ENCODE measurements at places on chromosomes 13 and 19.
A peak's percentile ranks its signal among the peaks of the same experiment; 100 is the strongest.

DNA sequence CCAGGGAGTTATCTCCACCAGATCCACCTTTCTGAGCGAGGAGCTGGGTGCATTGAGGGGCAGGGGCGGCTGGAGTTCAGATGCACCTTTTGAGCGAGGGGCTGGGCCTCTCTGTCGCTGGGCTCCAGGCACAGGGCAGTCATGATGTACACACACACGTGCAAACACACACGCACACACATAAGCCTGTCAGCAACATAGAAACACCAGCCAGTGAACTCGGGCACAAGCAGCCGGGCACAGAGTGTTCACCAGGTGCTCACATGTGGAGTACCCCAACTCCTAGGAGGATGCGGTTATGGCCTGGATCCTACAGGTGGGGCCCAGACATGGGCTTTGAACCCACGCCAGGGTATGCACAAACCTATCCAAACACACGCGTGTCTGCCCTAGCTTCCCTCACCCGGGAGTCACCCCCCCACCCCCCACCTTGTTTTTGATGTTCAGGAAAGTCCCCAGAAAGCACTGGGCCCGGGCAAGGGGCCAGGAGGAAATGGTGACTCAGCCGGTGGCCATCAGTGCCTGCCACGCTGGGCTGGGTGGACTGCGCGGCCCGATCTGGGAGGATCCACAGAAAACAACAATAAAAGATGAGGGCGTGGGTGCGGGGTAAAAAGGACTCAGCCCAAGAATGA is 13.3 kb downstream of the ARRDC2 start:
- no peak for DNase-seq

DNA sequence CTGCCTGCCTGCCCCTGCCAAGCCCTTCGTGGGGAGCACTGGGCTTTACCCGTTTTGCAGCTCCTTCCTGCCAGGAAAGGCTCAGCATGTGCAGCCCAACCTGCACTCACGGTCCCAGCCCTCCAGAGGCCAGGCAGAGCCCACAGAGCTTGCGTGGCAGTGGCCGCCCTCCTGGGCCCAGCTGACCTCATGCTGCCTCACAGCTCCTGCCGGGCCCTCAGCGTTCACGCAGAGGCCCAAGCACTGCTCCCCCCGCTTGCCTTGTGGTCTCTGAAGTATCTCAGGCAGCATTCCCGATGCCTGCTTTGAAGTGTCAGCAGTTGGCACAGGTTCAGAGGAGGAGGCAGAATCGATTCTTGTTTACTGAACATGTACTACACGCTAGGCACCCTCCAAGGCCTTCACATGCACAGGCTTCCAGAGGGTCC is 32.5 kb downstream of the CAPN12 start:
- no peak for DNase-seq

DNA sequence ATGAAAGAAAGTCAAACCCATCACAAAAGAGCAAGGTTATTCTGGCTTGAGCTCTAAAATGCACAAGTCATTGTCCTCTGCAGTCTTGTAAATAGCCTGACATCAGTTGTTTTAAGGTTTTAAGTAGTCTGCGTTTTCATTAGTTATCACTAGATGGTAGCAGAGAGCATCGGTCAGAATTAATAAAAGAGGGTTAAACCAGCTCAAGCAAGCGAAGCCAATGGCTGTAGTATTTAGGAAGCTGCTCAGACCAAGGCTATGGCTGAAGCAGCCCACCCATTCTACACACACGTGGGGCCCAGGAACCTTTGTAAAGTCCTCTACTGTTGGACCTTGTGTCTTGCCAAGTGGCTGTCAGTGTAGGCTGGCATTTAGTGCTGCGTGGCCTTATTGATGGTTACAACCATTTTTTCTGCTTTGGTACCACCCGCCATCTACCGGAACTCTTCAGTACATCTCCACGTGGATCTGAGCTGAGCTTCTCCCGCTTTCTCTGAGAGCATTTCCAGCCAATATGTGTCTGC is 13.3 kb upstream of the ZNF57 start:
- peak; percentile 45 for DNase-seq

GRCh38 chr19:11323601-11324078 is 15.8 kb downstream of the RAB3D start:
- DNase-seq = no peak

DNA sequence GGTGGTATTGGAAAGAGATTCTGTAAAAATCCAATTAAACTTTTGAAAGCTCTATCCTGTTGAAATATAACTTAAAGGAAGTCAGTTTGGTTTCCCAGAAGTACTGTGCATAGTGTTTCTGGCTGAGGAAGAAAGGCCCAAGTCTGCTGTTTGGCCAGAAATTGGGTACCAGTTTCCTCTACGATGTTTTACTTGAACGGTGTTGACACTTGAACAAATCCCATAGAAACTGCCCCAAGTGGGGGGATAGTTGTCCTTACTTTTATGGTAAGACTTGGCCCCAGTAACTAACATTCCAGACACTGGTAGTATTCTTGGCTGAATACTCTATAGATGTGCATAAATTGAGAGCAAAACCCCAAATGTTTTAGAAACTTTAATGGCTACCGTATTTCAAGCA is 14.2 kb downstream of the KLF5 start:
- DNase-seq = no peak

DNA sequence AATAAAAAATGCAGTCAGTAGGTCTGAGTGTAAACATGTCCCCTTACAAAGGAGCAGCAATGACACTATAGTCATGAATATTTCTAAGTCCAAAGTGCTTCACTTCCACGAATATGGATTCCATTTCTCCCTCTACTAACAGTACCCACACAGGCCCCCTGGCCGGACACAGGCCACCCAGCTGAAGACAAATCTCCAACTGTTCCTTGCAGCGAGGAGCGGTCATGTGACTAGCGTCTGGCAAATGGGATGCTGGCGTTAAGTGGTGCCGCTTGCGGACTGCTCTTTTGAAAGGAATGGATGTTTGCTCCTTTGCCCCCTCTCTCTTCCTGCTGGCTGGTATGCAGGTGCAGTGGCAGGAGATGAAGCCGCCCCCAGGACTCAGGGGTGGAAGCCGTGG is 16.2 kb downstream of the PPP1R12C start:
- no peak for DNase-seq

DNA sequence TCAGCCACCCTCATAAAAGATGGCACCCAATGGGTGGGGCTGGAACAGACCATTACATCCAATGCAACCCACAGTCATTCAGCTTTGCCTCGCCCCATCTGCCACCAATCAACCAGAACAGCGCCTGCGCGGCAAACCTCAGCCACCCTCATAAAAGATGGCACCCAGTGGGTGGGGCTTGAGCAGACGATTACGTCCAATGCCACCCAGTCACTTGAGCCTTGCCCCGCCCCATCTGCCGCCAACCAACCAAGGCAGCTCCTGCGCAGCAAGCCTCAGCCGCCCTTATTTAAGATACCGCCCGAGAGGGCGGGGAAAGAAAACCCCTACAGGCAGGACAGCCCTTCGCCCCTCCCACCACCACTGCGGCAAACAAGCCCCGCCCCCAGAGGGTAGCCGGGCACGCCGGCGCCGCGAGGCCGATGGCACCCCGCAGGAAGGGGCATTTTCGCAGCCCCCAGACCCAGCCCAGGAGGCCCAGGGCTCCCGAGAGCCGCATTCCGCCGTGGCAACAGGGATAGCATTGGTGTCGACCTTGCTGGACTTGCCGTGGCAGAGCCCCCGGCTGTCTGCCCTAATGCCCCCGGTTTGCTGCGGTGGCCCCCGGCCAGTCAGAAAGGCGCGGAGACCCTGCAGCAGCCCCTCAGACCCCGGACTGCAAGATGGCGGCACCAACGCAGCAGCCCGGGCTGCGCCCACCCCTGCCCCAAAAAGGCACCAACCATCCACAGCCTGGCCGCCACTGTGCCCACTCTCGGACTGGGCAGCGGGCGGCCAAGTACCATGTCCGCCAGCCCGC is 675 bp downstream of the PEG3 start:
- no peak for DNase-seq

DNA sequence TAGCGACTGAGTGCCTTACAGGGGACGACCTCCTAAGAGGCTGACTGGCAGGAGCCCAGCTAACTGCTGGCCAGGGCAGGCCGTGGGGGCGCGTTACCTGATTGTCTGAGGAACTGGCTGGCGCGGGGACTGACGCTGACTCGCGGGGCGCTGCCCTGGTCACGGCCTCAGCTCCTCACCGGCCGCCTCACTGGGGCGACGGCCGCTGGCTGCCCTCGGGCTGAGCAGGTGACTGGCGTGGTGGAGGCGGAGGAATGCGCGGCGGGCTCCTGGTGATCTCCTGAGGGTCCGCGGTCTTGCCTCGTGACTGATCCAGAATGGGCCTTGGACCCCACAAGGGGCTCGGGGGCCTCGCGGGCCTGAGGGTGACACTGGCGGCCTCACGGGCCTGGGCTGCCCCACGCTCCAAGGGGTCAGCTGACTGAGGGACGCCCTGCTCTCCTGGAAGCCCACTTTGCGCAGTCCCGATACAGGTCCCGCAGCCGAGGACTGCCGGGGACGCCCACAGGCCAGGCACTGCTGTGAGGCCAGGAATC is 39.3 kb downstream of the SIGLEC7 start:
- DNase-seq = no peak

- no peak for DNase-seq
Measured at GRCh38 chr13:78562237-78562889, 41.0 kb downstream of the POU4F1 start.

GRCh38 chr19:53977991-53978731 is 13.3 kb upstream of the CACNG6 start:
- peak; percentile 87 for DNase-seq

GRCh38 chr13:55893540-55893939 is 1247.2 kb upstream of the PRR20A start:
- DNase-seq = no peak

DNA sequence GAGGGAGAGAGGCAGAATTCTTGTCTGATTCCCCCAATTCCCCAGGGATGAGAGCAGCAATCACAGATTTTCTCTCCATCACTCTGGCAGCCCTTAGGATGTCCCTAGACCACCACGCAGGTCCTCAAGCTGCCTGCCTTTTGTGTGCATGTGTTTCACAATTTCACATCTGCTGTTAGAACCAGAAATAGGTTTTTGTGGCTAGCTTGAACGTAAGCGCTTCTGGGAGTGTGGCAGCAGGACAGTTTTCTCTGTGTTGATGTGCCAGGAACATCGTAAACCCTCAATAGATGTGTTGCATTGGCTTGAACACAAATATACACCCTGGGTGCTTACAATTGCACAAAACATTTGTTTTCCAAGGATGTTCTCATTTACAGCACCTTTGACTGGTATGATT is 78.8 kb upstream of the TMTC4 start:
- DNase-seq = no peak

- no peak for DNase-seq
Measured at GRCh38 chr19:42226886-42227285, 6.8 kb downstream of the ZNF526 start.

DNA sequence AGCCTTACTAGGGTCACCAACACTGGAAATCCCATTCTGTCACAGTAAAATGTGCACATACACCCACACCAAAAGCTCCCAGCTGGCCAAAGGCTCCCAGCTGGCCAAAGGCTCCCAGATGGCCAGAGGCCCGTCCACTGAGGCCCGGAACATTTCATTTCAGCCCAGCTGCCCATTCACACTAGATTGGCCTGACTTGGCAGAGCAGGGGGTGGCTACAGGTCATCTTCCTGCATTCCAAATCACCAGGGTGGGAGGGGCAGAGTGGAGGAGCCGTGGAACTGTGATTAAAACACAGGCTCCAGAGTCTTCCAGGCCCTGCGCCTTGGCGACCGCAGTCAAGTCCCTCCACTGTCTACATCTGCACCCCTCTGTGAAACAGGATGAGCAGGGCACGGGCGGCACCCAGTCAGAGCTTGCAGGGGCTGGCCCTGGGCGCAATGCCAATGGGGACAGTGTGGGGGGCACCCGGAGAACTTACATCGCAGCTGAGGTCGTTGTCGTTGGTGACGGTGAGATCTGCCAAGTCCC is 10.1 kb upstream of the PRKD2 start:
- no peak for DNase-seq

GRCh38 chr19:31545777-31546176 is 196.5 kb upstream of the TSHZ3 start:
- no peak for DNase-seq

DNA sequence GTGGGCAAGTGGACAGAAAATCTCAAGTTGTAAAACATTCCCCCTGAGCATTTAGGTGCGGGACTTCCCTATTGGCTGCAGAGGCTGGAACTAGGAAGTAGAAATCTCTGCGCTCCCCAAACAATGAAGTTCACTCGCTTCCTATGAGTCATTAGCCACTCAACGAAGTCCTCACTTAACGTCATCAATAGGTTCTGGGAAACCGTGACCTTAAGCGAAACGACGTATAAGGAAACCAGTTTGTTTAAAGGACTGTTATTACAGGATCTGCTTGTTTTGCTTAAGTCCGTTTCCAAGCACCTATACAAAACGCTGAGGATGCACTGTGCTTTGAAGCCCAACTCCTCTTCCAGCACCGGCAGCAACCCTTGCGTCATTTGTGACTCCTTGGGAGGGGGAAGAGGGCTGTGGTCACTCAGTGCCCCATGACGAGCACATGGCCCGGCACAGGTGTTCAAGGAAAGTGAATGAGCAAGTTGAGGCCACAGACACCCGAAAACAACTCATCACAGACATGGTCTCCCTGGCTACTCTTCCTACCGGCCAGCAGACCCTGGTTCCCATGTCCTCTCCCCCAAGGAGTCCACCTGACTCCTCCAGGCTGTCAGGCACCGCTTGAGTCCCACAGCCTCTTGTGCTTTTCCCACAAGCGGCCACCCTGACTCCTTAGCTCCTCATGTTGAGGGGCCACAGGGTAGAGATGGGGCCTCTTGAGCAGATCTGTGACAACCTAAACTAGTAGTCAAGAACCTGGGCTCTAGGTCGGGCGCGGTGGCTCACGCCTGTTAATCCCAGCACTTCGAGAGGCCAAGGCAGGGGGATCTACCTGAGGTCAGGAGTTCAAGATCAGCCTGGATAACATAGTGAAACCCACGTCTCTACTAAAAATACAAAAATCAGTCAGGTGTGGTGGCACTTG is 4.8 kb downstream of the RPS16 start:
- no peak for DNase-seq

GRCh38 chr19:42657556-42657955 is 62.8 kb upstream of the CEACAM8 start:
- no peak for DNase-seq

GRCh38 chr13:111326621-111326965 is 6.2 kb downstream of the TEX29 start:
- no peak for DNase-seq

- no peak for DNase-seq
Measured at GRCh38 chr13:41546372-41547190, 89.2 kb downstream of the RGCC start.

DNA sequence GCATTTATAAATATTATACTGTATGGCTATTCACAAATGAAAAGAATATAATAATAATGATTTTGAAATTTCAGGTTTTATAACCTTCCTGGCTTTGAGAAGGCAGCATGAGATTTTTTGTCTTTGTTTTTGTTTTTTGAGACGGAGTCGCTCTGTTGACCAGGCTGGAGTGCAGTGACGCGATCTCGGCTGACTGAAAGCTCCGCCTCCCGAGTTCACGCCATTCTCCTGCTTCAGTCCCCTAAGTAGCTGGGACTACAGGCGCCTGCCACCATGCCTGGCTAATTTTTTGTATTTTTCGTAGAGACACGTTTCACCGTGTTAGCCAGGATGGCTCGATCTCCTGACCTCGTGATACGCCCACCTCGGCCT is 64.1 kb downstream of the ZNF429 start:
- DNase-seq = no peak

- DNase-seq = peak; percentile 82
Measured at GRCh38 chr19:53333463-53334449, at the start of gene ZNF845. TSS of gene ZNF845 (plus strand) at chr19:53333749. CDS start at chr19:53341308, 7,559 bp downstream.

GRCh38 chr19:4278419-4279266 is at the start of gene SHD:
TSS of gene SHD (plus strand) at chr19:4279266. CDS start at chr19:4280064, 798 bp downstream.
- DNase-seq = no peak
